ENCODE measurements at places on chromosomes 5 and 9. TPM values are rescaled to one million over a fixed set of nuclear protein-coding genes. Genes with fewer than 3 reads are reported as not detected.

PCDHB9 gene
- total RNA-seq: not detected

PCDHGC5 gene
- total RNA-seq: 0.21 TPM

PRUNE2 gene
- total RNA-seq: under 0.01 TPM

SLC6A7 gene
- total RNA-seq: not detected

CCL21 gene
- total RNA-seq: not detected

HAPLN1 gene
- total RNA-seq: under 0.01 TPM

STKLD1 gene
- 0.48 TPM for total RNA-seq

ANKRD34B gene
- total RNA-seq: 0.96 TPM

LEAP2 gene
- total RNA-seq: 0.21 TPM

OBP2B gene
- not detected for total RNA-seq

WDR31 gene
- 1.2 TPM for total RNA-seq

NR2F1-AS1 gene
- total RNA-seq: under 0.01 TPM

MED10 gene
- total RNA-seq: 9.6 TPM

HTR4 gene
- not detected for total RNA-seq

NCBP1 gene
- total RNA-seq: 27.5 TPM

PITX1 gene
- 87.6 TPM for total RNA-seq

SLC12A7 gene
- total RNA-seq: 20.0 TPM

SLC34A1 gene
- 0.43 TPM for total RNA-seq
